Non-pigmented ciliary epithelial cell (primary cell): ENCODE measurements at places on chromosomes 11 and 22.

DNA sequence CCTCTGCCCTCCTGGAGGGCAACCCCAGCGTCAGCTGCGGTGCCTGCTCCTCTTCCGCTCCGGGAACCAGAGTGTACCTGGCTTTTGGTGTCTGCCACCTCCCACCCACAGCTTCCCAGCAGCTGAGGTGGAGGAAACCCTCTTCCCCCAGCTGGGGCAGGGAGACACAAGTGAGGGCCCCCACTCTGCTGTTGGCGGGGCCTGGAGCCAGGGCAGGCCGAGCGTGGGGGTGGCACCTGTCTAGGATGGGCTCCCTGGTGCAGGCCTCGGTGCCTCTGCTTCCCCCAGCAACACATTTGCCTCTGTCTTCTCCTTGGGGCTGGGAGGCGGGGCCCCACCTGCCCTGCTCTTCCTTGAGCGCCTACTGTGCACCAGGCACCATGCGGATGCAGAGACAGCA lies 6.4 kb downstream of the OSM start:
- no peak for DNase-seq

DNA sequence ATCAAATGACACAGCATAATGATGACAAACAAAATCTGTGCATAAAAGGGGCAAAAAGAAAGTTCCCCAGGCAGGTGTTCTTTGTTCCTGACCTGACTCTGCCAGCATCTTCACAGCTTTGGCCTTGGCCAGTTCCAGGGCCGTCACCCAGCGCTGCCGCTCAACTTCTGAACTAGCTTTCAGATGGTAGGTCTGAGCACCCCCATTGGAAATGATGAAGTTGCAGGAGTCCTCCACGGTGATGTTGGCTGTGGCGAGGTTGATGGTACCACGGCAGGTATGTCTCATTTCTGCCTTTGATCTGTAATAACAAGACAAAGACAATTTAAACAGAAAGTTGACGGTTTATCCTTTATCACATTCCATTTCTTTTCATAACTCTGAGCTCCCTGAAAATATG lies 5.3 kb downstream of the OSBP start:
- DNase-seq: no peak

- DNase-seq: no peak
These were observed 8.8 kb downstream of the RRAS2 start for GRCh38 chr11:14350215-14350614.

GRCh38 chr22:33389936-33390335 lies 331.8 kb upstream of the SYN3 start:
- no peak for DNase-seq

DNA sequence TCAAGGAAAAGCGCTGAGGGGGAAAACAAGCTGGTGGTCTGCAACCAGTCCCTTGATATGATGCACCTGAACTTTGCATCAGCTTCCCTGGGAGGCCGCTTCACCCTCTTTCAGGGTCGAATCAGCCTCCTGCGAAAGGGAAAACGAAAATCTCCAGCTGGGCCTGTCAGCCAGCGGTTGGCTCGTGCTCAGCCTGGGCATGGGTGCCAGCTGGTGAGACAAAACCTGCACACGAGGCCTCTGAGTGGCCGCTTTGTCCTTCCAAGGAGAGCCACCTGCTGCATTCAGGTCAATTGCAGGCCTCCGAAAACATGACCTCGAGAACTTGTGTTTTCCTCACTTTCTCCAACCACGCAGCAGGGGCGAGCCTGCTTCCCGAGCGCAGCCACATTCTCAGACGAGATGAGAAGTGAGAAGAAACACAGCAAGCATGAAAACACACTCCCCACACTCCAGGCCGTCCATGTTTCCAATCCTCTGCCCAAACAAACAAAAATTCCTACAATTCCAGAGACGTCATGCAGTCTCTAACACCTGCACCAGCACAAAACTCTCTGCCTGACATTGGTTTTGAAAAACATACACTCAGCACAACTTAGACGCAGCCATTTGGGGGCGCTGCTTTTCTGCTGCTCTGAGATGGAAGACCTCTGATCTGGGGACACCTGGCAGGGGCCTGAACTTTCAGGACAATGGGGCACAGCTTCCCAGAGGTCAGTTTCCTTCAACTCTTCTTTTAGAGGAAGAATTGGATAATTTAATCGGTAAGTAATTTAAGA lies 77.1 kb downstream of the DHCR7 start:
- no peak for DNase-seq

DNA sequence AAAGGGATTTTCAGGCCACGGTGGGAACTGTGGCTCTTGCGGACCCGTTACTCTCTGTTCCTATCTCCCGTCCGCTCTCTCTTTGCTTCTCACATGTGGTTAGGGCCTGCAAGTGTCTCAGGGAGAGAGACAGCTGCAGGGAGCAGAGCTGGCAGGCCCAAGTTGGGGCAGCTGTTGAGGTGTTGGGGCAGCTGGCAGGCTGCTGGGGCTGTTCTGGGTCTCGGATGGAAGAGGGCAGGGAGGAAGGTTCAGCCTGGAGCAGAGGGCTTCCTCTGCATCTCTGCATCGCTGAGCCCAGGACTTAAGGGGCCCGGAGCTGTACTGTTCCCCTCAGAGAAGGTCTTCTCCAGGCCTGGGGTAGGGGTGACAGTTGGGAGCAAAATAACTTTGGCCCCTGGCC lies 2.6 kb upstream of the CNIH2 start:
- no peak for DNase-seq

- no peak for DNase-seq
These were observed 679 bp downstream of the SPCS2 start for GRCh38 chr11:74949753-74950137.

GRCh38 chr11:109237636-109238035 lies 184.4 kb upstream of the C11orf87 start:
- no peak for DNase-seq

DNA sequence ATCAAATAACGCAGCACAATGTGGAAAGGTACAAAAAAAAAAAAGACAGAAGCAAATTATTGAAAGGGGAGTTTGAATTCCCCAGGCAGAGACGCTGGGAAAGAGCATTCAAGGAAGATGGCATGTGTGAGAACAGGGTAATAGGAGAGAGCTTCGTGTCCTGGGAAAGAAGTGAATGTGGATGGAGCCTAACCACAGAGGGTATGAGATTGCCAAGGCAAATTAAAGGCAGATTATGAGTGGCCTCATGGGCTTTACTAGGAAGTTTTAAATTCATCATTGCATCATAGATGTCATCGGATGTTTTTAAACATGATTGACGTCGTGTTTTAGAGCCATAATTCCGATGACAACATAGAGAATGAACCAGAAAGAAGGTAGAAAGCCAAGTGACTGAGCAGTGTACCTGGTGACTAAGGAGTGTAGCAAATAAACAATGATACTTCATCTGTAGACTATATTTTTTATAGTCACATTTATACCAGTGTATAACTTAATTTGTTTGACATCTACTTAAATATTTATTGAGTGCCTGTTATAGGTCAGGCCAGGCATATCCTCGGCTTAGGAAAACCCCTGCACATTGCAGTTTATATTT lies 151.4 kb downstream of the MSANTD4 start:
- DNase-seq: no peak

- peak; percentile 50 for DNase-seq
These were observed 34.2 kb downstream of the EXPH5 start for GRCh38 chr11:108559340-108559739.

- no peak for DNase-seq
These were observed 14.0 kb downstream of the KCNQ1OT1 start for GRCh38 chr11:2685566-2686359.

GRCh38 chr11:73875380-73875779 lies 1.3 kb downstream of the COA4 start:
- DNase-seq: no peak

DNA sequence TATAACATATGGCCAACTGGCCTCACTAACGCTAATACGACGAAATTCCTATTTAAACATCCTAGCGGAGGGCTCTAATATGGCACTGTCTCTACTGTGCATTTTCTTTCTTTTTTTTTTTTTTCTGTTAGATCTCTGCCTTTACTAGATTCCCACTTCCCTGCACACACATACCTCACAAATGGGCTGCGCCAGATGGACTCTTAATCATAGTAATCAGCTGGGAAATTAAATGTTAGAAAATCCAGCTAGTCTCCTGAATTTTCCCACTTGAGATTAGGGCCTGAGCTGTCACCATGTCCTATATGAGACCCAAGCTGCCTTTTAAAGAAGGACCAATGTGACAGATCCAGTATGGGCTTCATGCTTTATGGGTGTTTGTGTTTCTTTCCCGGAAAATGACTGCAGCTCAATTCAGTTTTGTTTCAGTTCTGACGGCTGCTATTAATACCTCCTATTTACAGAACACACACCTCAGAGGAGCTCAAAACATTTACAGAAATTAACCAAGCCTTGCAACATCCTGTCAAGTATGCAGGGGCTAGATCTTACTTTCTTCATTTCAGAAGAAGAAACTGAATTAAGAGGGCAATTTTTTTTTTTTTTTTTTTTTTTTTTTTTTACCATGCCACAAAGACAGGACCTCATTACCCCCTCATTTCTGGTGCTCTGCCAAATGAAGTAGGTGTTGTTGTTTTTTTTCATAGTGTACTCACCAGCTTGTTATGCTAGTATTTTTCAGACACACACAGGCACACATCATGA lies 49.8 kb upstream of the BLID start:
- DNase-seq: no peak

GRCh38 chr22:43360576-43360975 lies 17.4 kb upstream of the SCUBE1 start:
- DNase-seq: no peak

- DNase-seq: no peak
These were observed 29.1 kb downstream of the CSF2RB start for GRCh38 chr22:36942556-36942955.

DNA sequence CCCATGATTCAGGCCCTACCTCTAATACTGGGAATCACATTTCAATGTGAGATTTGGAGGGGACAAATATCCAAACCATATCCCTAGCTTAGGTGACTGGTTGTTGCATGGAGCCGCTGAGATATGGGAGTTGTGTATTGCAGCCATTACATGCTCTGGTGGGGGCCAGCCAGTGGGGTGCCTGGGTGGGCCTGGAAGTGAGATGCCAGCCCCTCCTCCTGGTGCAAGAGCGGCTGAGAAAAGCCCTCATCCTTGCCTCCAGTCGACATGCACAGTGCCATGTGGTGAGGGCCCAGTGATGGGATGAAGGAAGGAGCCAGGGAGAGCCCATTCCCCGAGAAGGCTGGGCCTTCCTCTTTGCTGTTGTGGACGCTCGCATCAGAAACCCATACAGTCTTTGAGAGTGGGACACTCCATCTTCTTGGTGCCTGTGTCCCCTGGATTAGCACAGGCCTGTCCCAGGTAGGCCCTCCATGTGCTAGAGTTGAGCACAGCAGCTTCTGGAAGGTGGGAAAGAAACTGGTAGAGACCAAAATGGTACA lies 1043.0 kb downstream of the TBC1D22A start:
- DNase-seq: no peak

DNA sequence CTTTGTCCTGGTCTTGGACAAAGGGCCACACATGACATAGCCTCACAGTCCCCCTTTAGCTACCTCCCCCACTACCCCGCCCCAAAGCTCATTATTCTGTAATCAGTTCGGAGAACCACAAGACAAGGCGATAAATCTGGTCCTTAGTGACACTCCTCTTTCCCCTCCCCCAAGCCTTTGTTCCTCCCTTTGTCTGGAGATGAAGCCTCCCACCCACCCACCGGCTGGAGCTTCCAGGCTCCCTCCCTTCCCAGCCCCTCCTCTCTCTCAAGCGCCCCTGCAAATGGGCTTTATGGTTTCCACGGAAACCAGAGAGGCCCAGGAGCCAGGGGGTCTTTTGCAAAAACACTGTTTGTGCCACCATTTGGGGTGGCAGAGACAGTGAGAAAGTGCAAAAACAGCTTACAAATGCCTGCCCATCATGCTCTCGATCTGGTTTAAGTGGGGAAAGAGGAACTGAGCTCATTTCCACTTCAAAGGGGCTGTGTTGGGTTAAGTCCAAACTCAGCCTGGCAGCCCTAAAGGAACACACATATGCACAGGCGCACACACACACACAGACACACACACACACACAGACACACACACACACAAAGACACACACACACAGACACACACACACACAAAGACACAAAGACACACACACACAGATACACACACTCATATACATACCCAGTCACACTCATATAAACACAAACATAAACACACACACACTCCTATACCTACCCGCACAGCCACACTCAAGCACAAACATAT lies 23.5 kb downstream of the APLNR start:
- DNase-seq: no peak

GRCh38 chr11:76672431-76673175 lies 2.1 kb upstream of the LRRC32 start:
- DNase-seq: no peak

DNA sequence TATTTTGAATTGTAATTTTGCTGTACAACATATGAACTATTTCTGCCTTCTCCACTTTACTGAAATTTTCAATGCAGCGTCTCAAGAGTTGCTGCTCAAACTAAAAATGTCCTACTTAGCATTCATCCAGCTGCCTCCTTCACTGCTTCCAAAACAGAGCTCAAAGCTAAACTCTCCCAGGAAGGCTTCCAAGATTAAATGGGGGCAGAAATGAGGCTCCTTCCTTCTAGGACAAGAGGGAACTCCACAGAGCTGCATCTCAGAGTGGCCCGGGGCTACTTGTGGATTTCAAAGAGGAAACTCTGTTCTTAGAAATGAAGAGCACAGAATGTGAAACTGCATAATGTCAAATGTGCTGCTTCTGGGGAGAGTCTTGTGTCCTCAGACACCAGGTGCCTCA lies 295.9 kb upstream of the NCAM1 start:
- DNase-seq: no peak

DNA sequence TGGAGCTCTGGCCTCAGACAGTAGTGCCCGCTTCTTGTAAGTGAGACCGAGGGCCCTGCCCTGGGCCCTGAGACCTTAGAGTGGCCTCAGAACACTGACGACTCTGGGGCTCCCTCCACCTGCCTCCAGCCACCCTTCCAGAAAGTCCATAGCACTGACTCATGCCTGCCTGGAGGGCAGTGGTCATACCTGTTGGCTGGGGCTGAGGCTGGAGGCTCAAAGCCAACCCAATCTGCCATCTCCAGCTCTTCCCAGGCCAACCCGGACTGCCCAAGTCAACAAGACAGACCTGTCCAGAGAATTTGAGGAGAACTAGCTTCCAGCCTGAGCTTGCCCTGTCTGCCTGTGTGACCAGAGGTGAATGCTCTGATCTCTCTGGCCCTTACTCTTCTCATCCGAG lies 66.9 kb upstream of the TTLL12 start:
- DNase-seq: no peak

GRCh38 chr11:9982127-9982795 lies 311.8 kb downstream of the SBF2 start:
- no peak for DNase-seq

- no peak for DNase-seq
These were observed 81.0 kb downstream of the PHF21B start for GRCh38 chr22:44928711-44929358.

DNA sequence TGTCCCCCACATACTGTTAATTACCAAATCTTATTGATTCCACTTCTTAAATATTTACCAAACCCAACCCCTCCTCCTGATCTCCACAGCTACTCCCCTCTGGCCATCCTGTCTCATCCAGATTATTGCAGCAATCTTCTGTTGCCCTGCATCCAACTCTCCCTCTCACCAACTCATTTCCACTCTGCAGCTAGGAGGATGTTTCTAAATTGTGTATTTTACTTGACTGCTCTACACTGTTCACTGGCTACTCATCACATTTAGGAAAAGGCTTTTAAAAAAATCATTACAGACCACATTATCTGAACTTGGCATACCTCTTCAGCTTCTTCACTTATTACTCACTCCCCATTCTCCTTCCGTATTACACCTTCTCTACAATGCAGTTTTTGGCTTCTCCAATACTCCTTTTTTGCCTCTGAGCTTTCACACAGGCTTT lies 117.9 kb downstream of the ATG16L2 start:
- DNase-seq: no peak
